ENCODE measurements at places on chromosomes 7 and 10.
A peak's percentile ranks its signal among the peaks of the same experiment; 100 is the strongest.

DNA sequence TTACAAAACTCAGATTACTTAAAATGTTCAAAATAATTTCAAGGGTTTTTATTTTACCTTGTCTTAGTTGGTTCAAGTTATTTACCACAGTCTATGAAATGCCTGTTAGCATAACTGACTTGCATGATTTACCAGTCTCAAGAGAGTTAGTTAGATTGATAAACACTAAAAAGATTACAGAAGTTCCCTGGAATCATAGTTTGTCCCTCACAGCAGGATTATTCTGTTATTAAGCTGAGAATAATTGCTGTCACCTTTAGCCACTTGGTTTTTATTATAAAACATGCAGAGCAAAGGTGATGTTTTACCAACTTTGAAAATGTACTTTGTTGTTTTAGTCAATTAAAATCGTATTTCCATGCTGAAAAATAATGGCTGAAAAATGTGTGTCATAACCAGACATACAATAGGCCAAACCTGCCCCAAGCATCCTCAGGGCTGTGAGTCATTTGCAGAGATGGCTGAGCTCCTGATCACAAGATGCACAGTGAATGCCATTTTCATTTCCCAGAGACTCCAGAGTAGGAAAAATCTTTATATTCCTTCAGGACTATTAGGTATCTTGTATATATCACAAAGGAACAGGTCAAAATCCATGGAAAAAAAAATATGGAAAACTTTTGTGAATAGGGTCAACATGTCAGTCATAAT, 87.8 kb upstream of the DKK1 start:
- DNase-seq = no peak

DNA sequence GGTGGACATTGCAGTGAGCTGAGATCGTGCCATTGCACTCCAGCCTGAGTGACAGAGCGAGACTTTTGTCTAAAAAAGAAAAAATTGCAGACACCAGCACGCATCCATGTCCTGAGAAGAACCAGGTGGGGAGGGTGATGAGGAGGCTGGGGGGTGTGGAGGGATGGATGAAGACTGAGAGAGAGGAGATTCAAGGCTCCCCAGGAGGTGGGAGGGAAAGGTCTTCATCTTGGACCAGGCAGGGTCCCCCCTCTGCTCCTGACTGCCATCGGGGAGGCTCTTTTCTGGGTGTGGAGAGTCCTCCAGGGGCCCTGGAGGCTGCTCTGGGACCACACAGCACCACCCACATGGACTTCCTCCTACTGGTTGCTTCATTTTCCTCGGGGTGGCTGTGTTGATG, 1.5 kb downstream of the SCART1 start:
- DNase-seq = no peak

GRCh38 chr7:5450549-5451327, 27.1 kb upstream of the TNRC18 start:
- DNase-seq = no peak

GRCh38 chr7:100649826-100650565, 6.3 kb downstream of the ACTL6B start:
- DNase-seq = no peak

GRCh38 chr10:513393-513792, 176.1 kb downstream of the DIP2C start:
- DNase-seq = no peak

DNA sequence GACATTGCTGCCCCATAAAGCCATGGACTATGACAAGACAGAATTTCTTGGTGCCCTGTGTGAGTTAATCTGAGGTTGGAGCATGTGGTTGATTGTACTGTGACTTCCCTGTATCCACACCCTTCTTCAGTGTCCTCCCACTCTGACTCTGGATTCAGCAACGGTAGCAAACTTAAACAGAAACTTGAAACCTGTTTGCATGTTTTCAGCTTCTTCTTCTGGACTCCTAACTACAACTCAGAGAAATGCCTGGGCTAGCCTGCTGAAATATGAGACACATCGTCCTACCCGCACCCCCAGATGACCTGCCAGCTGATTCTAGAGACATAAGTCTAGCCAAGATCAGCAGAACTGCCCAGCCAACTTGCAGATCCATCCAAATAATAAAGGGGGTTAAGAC, 78.4 kb downstream of the IPMK start:
- DNase-seq = peak; percentile 8

DNA sequence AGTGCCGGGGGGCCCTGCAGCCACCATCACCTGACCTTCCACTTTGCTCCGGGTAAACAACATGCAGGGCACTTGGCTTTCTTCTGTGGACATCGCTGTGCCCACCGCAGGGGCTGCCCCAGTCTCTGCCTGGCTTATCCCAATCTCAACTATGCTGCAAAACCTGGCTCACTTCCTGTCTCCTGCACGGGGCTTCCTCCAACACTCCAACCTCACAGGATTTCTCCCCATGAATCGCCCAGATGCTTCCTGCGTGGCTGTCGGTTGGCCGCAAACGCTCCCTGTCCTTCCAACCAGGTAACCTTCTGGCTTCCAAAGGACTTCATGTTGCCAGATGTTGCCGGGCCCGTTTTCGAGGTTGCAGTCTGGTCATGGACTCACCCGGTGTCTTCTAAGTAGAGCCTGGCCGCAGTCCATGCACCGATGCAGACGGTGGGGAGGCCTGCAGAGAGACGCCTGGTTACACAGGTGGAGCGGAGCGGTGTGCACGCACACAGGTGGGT, 109.0 kb downstream of the VIPR2 start:
- no peak for DNase-seq

DNA sequence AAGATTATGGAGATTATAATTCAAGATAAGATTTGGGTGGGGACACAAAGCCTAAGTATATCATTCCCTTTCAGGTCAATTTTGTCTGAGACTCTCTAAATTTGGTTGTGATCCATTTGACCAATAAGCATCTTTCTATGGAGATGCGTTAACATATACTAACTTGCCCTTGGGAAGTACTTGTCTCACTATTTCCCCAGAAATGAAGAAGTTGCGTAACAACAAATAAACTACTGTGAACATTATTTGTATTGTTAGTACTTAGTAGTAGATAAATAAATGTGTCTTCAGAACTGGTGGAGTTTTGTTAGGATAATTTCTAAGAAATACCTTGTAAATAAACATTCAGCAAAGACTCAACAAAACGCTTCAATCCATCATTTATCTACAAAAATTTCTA, 127.3 kb upstream of the LYZL2 start:
- no peak for DNase-seq

DNA sequence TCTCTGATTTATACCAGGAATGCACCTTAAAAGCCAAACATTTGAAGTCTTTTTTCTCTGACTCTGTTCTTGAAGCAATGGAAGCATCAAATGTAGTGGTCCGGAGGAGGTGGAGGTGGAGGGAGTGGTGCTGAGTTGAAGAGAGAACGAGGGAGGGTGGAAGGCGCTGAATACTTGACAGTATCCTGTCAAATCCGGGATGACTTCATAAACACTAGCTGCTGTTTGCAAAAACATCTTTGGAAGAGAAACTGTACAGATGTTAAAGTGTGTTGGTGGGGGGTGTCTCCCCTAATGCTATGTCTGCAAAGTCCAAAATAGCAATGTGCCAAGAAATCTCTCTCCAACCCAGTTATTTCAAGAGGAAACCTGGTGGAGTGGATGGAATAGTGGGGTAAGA, 328.5 kb upstream of the AUTS2 start:
- no peak for DNase-seq

- DNase-seq = no peak
Measured at GRCh38 chr7:152522571-152523067, 86.8 kb upstream of the KMT2C start.

DNA sequence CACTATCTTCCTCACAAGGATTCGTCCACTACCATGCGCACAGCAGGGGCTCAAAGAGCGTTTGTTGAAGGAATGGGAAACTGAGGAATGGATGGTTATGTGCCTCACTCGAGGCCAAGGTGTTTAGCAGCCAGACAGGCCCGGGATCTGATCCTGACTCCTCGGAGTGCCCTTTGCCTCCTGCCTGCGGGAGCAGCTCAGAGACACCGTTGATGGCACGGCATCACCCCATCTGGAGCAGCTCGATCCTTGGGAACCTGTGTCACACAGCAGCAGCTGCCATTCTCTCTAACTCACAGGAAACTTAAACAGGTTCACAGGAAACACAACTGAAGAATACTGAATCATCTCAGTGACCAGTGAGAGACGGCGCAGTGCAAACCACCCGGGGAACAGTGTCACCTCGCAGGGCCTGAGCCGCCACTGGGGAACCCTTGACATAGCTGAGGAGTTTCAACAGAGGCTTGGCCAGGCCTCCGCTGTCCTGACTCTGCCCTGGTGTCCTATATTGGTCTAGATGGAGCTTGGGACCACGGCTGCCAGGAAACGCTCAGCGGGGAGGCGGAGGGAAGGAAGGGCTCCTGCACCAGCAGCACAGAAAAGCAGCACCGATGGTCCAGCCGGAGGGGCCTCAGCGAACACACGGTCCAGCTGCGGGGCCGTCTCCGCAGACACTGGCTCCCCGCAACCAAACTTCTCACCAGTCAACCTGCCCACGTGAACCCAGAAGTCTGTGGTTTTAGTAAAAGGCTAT, 169.4 kb downstream of the ADARB2 start:
- no peak for DNase-seq

- DNase-seq = peak; percentile 8
Measured at GRCh38 chr7:34939175-34939574, 98.1 kb downstream of the DPY19L1 start.

- DNase-seq = no peak
Measured at GRCh38 chr10:60427709-60428386, 38.2 kb upstream of the ANK3 start.

DNA sequence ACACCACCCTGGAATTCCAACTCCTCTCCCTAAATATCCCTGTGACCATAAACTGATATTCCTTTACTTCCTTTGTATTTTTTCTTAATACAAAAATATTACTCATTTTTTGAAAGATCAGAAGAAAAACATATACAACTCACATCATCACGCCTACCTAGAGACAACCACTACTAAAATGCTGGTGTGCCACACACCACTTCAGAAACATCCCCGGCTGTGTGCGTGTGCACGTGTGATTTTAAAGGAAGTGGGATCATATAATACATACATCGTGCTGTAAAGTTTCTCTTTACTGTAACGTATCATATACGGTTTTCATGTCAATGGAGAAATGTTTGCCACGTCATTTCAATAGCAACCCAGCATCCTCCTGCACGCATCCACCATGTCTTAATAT, 76.5 kb downstream of the ITIH5 start:
- no peak for DNase-seq

- DNase-seq = no peak
Measured at GRCh38 chr10:103789771-103790201, 65.6 kb downstream of the SH3PXD2A start.

DNA sequence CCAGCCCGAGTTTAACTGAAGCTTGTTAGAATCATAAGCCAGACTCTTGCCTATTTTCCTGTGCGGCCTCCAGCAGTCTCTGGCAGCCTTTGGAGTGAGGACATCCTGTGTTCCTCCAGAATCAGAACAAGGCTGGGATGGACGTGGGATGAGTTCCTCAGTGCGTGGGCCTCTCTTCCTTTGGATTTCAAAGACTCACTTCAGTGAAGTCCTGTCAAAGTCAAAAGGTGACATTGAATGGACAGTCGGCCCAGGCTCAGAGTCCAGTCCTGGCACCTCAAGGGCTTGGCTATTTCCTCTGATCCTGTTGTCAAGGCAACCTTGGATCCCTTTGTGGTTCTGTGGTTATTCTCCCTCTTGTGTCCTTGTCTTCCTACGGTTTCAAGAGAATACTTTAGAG, 21.4 kb upstream of the SMC3 start:
- no peak for DNase-seq

All from AG09309 (cell line).